ENCODE measurements at places on chromosomes 6 and 20.

- no peak for DNase-seq
These were observed 15.2 kb upstream of the GUCA1A start for GRCh38 chr6:42158011-42158410.

DNA sequence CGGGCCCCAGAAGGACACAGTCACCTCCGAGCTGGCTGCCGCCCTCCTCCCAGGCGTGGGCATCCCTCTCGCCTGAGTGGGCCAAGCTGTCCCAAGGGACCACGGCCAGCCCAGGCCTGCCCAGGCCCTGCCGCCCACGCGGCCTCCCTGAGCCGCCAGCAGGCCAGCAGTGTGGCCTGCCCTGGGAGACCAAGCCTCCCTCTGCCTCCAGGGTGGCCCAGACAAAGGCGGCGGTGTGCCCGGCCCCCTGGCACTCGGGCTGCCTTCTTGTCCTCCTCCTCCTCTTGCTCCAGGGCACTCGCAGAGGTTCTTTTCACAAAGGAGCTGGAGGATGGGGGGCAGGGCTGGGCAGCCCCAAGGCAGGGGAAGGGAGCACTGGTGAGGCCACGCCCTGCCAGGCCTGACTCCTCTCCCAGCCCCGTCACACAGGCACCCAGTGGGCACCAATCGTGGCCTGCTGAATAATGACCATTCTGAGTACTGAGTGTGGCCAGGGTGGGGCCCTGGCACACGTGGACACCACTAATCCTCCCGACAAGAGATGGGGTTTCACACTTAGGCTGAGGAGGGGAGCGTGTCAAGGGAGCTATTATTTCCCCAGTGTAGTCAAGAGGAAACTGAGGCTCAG, 25.3 kb downstream of the NOL4L start:
- DNase-seq = no peak

DNA sequence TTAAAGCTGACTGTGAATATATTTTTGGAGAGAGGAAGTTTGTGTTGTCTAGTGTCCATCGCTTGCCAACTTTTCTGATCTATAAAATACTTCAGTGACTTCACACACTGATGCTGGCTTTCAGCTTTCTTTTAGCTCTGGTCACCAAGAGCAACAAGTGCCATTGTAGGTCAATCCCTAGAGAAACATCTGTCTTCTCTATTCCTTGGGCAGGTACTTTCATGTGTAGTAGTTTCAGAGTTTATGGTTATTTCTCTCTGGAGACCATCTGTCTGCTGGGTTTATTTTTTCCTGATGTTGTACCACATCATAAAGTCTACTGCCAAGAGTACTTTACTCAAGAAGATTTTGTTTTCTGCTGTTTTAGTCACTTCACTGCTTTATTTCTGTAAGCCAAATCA, 249.9 kb downstream of the KHDC1L start:
- no peak for DNase-seq

GRCh38 chr6:76422511-76423213, 350.2 kb upstream of the IMPG1 start:
- no peak for DNase-seq

GRCh38 chr20:14410869-14411555, 73.6 kb upstream of the FLRT3 start:
- DNase-seq = no peak

DNA sequence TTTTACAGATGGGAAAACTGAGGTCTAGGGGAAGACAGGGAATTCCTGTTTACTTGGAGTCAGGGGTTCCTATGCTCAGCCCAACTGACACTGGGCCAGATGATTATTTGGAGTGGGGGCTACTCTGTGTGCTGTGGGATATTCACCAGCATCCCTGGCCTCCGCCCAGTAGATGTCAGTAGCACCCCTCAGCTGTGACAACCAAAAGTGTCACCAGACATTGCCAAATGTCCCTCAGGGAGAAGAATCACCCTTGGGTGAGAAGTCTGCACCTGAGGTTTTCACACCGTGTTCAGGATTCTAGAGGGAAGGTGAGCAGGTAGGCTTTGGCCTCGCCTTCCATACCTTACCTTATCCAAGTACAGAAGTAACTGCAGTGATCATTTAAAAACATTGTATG, 27.6 kb downstream of the CDH26 start:
- no peak for DNase-seq

GRCh38 chr20:34627458-34627857, 49.4 kb downstream of the PIGU start:
- DNase-seq = no peak

Data from activated CD4-positive, alpha-beta T cell treated with anti-CD3 and anti-CD28 coated beads, Interleukin-2, amount 50 U/mL, for 24 hours (primary cell).